ENCODE measurements at places on chromosomes 4 and X.

DNA sequence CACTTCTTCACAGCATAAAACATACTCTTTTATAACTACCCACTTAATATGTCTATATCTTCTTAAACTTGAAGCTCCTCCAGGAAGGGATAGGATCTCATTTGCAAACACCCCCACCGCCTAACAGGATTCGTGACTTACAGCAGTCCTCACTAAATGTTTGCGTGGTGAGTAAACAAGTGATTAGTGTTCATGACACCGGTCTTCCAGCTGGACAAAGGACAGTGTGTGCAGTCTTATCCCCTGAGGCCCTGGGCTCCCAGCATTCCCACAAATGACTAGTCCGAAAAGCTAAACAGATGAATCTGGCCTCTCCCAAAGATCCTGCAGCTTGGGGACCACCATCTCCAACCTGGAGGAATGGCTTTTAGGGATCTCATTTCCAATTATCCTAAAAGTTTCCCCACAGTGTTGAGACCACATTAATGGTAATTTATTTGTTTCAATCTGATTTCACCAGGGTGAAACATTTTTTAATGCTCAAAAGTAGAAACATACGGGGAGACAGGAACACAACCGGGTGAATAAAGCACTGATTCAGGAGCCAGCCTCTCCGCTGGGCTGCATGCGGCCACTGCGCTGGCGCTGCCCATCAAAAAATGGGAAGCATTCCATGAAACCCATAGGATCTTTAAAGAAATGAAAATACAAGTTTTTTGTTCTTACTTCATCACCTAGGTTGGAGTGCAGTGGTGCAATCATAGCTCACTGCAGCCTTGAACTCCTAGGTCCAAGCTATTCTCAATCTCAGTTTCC is 69.2 kb downstream of the HADH start:
- DNase-seq = peak; percentile 32

- no peak for DNase-seq
Measured at GRCh38 chr4:174349156-174349555, 65.4 kb downstream of the CEP44 start.

- DNase-seq = no peak
Measured at GRCh38 chrX:40247848-40248622, 150.3 kb upstream of the BCOR start.

GRCh38 chrX:129606918-129607317 is 47.8 kb downstream of the APLN start:
- DNase-seq = peak; percentile 19

All from amniotic epithelial cell (primary cell).